ENCODE measurements at places on chromosomes 7 and 10.
A peak's percentile ranks its signal among the peaks of the same experiment; 100 is the strongest.

DNA sequence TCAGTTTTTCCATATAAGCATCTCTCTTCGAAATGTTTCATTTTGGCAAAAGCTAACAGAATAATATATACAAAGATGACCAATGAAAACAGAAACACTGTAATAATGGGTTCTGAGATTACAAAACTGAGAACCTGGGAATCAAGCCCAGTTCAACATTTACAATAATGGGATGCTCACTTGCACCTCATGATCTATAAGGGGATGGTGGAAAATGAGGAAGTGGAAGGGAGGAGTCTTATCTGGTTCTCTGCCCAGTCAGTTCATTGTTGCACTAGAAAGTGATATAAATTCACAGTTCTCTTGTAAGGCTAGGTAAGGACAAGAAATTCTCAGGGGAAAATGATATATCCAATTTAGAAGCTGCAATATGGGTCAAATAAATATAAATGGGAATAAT is 31.7 kb upstream of the RHOBTB1 start:
- no peak for DNase-seq

- DNase-seq = no peak
Measured at GRCh38 chr10:44198780-44199097, 186.2 kb downstream of the CXCL12 start.

- peak; percentile 93 for DNase-seq
Measured at GRCh38 chr7:149209518-149210269, 14.3 kb downstream of the ZNF282 start.

GRCh38 chr7:11579141-11579540 is 252.9 kb downstream of the THSD7A start:
- DNase-seq = no peak

DNA sequence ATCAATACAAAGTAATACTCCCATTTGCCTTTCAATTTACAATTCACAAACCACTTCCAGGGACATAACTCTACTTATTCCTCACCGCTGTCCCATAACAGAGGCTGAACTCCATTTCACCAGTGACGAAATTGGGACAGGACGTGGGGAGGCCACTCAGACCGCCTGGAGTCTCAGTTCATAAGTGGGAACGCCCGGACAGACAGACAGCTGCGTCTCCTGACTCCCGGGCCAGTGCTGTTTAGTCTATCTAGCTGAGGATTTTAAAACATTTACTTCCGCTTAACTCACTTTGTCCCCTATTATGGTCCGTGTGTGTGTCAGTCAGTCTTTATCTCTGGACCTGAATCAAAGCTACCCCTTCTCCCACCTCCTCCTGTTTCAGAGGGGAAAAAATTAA is 67.4 kb upstream of the ZNF438 start:
- DNase-seq = no peak

- DNase-seq = no peak
Measured at GRCh38 chr10:131775433-131775832, 125.4 kb upstream of the PPP2R2D start.

GRCh38 chr7:70925411-70926115 is 206.4 kb upstream of the GALNT17 start:
- no peak for DNase-seq

- no peak for DNase-seq
Measured at GRCh38 chr7:143391462-143392404, 10.6 kb downstream of the ZYX start.

DNA sequence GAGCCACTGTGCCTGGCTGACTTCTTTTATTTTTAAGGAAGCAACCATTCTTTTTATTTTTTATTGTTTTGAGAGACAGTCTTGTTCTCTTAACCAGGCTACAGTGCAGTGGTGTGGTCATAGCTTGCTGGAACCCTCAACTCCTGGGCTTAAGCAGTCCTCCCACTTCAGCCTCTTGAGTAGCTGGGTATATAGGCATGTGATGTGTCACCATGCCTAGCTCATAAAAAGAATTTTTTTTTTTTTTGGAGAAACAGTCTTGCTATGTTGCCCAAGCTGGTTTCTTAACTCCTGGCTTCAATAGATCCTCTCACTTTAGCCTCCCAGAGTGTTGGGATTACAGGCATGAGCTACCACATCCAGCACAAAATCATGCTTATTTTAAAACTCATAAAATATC is 5.8 kb downstream of the MCU start:
- DNase-seq = no peak

DNA sequence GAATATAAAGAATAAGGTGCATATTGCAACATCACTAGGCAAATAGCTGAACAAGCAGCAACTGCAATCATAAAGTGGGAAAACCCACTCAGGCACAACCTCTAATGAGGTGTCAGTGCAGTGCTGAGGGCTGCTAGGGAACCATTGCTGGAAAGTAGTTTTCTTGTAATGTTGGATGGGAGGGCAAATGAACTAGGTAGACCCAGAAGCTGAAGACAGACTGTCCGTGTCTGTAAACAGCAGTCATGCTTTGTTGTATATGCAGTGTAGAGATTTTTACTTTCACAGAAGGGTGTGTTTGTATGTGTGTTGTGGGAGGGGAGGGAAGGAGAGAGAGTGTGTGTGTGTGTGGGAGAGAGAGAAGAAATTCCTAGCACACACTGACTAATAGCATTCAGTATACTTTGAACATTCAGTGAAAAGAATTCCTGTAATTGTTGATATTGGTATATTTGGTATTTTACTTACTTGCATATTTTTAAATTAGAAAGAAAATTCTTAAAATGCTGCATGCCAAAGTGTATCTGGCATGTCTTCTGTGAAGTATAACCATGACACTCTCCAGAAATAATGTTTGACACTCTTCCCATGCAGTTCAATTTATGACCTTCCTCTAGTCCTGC is 28.8 kb downstream of the ITGB8 start:
- DNase-seq = no peak

DNA sequence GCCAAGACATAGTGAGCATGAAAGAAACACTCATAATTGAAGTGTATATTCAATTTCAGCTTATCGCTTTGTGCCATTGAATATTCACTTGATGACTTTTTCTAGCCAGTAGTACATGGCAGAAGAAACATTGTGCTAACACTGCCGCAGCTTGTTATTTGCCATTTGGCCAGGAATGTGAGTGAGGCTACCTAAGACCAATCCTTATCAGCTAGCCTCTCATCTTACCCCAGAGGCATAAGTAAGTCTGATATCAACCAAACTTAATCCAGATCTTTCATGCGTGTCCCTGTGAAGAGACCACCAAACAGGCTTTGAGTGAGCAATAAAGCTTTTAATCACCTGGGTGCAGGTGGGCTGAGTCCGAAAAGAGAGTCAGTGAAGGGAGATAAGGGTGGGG is 586.0 kb upstream of the MBL2 start:
- no peak for DNase-seq
